Stimulated activated CD4-positive, alpha-beta T cell treated with anti-CD3 and anti-CD28 coated beads, TNF-alpha, amount 100 ng/mL, for 24 hours (primary cell): ENCODE measurements at places on chromosomes 7 and 10.

DNA sequence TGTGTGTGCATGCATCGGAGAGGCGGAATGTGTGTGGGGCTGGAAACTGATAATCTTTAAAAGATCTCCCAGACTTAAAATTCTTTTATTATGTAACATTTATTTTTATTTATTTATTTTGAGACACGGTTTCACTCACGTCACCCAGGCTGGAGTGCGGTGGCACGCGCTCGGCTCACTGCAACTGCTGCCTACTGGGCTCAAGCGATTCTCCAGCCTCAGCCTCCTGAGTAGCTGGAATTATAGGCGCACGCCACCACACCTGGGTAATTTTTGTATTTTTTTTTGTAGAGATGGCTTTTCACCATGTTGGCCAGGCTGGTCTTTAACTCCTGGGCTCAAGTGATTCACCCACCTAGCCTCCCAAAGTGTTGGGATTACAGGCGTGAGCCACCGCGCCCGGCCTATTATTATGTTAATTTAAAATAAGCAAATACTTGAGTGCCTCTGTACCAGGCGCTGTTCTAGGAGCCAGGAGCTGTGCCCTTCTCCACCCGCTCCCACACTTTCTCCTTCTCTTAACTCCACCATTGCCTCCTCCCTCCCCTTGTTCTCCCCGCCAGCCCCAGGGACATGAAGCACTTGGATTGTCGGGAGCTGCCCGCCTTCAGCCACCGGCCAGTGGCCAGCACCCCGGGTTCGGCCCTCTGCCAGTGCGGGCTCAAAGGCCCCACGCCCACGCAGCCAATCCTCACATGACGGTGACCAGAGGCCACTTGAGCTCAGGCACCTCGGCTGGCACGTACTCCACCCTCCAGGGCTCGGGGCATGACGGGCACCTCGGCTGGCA, 163.6 kb downstream of the DNAJB6 start:
- DNase-seq: no peak

GRCh38 chr7:33678569-33679335, 226.6 kb upstream of the BMPER start:
- DNase-seq: no peak

DNA sequence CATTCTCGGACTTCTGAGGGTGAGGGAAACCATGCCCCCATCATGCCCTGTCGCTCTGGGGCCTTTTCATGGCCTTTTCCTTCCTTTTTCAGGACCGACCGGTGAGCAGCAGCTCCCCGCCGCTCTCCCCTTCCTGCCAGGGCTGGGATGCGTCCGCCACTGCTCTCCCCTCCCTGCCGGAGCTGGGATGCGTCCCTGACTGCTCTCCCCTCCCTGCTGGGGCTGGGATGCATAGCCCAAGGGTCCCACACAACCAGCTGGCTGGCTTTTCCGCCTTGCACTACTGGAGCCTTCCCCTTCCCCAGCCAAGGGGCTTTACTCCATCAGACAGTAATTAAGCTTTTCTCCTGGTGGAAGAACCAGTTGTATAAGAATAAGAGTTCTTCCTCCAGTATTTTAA, 129.7 kb upstream of the COBL start:
- no peak for DNase-seq

- no peak for DNase-seq
Observed at GRCh38 chr10:28387140-28387539, 84.3 kb upstream of the MPP7 start.

- no peak for DNase-seq
Observed at GRCh38 chr7:155665079-155665956, 20.9 kb downstream of the RBM33 start.

GRCh38 chr10:130175074-130175473, 38.9 kb downstream of the GLRX3 start:
- no peak for DNase-seq

GRCh38 chr10:35895331-35895730, 253.2 kb upstream of the FZD8 start:
- no peak for DNase-seq
